ENCODE measurements at places on chromosomes 7 and 10.

DNA sequence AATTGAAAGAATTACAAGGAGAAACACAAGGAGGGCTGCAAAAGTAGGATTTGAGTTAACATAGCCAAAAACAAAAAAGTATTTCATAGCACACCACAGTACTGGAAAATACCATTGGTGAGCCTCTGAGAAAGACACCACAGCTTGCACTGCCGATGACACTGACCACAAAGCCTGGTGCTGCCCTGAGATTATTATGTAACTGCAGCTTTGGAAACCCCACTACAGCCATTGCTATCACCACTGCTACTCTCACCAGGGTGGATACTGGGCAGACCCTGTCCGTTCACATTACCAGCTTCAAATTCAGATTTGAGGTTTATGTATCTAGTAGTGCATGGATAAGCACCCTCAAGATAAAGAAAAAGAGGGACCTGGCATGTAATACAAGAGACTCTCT, 1246.7 kb upstream of the SORCS1 start:
- DNase-seq = no peak

DNA sequence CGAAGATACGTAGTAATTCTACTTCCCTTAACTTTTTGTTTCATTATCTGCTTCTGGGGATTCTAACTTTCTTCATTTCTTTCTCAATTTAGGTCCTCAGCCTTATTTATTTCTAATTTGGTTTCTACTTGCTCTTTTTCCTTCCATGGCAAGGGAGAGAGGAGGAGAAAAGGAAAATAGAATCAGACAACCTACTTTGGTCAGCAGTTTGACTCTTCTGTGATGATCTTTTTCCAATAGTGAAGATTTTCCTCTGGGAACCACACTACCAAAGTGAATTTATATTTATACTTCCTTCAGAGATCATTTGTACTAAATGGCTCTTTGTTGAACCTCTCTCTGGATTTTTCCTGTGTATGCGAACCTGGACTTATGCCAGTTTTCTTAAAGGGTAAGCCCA, 90.2 kb downstream of the TMEM26 start:
- DNase-seq = no peak

GRCh38 chr7:130921391-130922180, 187.6 kb upstream of the KLF14 start:
- DNase-seq = peak; percentile 55

GRCh38 chr10:70458329-70459060, 17.0 kb upstream of the NODAL start:
- DNase-seq = no peak

DNA sequence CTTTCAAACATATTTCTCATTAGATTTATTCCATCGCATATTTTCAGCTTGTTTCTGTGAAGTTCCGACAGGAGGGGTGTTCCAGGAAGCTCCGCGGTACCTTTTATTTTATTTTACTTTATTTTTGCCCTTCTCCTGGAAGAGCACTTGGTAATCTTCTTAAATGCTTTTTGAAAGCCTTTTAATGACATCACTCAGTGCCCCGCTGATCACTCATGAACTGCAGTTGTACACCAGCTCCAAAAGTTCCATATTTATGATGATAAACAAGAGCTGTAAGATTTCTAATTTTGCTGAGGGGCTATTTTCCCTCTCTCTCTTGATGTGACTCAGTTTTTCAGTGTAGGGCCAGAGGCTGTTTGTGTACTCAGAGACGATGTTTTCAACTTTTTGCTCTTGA, 144.4 kb downstream of the KIAA1217 start:
- DNase-seq = no peak

GRCh38 chr10:91410638-91411371, 661 bp downstream of the HECTD2 start:
- DNase-seq = no peak

GRCh38 chr7:5469375-5470166, 45.9 kb upstream of the TNRC18 start:
- no peak for DNase-seq

GRCh38 chr7:102000123-102000522, 182.7 kb downstream of the CUX1 start:
- DNase-seq = no peak

GRCh38 chr7:94338921-94339371, 55.7 kb upstream of the COL1A2 start:
- DNase-seq = no peak

DNA sequence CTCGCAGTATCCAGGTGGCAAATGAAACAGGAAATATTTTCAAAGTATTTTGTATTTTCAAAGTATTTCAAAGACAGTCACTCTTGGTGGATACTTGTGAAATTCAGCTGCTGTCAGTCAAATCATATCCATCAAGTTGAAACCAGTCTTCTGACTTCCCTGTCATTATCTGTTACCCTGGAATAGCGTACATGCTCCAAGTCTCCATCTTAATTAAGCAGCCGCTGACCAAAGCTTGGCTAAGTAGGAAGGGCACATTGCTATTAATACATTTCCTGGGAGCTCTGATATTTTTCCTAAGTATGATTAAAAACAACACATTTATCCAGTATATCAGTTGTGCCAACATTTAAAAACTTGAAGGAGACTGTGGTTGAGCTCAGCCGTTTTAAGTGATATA, 112.2 kb downstream of the ZMYND11 start:
- no peak for DNase-seq

DNA sequence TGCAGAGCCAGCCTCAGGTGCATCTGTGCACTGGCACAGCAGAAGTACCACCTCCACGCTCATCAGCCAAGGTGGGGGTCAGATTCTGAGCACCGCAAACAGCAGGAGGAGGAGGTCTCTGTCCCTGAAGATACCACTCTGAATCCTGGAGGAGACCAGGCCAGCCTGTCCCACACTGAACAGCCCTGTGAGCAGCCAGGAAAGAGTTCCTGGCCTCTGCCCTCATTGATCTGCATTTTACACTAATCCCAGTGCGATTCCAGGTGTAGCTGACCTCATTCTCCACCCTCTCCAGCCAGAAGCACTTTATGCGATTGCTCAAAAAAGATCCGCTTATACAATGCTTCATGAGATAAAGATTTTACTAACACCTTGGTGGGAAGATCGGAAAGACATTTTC, 99.1 kb upstream of the CACUL1 start:
- DNase-seq = no peak

- DNase-seq = no peak
Measured at GRCh38 chr7:137489880-137490279, 146.3 kb upstream of the PTN start.

DNA sequence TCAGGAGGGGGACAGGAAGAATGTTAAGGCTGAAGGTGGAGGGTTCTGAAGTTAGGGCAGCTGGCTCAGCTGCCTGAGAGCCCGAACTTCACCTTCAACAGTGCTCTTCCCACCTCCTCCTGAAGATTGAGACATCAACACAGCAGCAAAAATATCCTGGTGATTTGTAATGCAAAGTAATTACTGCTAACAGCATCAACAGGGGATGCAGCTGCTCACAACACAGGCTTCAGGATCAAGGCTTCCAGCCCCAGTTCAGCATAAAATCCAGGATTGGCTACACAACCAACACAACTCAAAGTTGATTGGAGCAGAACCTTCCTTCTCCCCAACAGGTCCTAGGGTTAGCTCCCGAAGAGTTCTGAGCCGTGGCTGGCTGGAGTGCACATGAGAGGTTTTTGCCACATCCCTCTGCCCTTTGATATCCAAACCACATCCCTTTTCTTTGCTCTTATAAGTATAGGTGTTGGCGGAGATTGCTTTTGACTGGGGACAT, 242.4 kb downstream of the KIAA1217 start:
- no peak for DNase-seq

GRCh38 chr10:119575991-119576390, 20.8 kb downstream of the TIAL1 start:
- no peak for DNase-seq

DNA sequence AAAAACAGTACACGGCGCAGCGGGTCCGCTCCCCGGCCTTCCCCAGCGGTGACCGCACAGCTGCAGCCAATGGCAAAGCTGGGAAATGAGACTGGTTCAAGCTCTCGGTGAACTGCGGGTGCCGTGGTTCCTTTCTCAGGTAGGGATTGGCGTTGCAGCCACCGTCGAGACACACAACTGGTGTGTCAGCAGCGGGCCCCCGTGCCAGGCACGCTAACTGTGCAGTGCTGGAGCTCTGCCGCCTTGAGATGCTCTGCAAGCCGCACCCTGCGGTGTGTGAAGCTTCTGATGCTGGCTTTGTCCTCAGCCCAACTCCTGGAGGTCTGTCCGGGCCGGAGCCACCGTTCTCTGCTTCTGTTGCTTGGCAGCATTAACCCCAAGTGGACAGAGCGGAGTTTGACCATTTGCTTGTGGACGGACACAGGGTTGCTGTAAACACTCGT, 20.6 kb upstream of the NKX6-2 start:
- no peak for DNase-seq

GRCh38 chr10:14645239-14645960, 129.3 kb downstream of the FAM107B start:
- DNase-seq = no peak

DNA sequence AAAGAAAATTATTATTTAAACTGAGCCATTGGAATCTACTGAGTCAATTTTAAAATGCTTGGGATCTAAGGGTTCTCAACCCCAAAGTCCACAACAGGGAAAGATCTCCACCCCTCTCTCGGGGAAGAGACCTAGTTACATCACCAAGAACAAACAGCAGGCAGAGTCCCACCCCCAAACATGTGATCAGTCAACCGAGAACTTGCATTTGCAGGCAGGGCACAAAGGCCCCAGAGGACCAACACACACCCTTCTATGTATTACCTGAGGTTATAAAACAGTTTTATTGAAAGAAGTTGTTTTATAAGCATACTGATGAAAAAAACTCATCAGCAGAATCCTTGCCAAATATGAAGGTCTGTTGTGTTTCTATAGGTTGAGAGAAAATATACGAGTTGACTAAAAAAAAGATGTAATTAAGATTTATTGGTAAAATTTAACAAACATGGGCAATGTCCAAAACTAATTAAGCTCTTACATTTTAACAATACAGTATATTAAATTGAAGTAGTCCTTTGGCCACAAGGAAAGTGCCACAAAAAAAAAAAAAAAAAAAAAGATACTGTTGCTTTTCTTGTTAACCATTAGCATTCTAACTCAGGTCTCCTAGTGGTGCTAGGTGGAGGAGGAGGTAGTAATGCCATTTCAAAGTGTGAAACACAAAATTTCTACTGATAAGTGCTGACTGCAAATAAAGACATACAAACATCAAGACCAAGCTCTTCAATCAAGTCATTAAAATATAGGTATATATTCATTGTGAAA, 975 bp upstream of the USP54 start:
- peak; percentile 45 for DNase-seq

DNA sequence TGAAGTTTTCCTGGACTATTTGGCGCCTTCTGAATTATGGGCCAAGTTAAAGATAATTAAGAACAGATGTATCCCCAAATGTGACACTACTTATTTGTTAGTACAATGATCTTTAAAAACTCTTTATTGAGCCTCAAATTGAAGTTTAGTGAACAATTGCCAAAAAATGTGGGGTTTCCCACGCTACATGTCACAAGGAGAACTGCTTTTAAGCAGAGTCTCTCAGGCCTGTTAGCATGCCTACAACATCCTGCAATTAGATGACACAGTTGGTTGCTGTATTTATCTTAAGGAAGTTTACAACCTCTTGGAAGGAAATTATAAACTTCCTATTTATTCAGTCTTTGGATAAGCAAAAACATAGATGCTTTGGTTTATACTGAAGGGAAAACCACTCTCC, 733.0 kb downstream of the TNS3 start:
- DNase-seq = no peak

DNA sequence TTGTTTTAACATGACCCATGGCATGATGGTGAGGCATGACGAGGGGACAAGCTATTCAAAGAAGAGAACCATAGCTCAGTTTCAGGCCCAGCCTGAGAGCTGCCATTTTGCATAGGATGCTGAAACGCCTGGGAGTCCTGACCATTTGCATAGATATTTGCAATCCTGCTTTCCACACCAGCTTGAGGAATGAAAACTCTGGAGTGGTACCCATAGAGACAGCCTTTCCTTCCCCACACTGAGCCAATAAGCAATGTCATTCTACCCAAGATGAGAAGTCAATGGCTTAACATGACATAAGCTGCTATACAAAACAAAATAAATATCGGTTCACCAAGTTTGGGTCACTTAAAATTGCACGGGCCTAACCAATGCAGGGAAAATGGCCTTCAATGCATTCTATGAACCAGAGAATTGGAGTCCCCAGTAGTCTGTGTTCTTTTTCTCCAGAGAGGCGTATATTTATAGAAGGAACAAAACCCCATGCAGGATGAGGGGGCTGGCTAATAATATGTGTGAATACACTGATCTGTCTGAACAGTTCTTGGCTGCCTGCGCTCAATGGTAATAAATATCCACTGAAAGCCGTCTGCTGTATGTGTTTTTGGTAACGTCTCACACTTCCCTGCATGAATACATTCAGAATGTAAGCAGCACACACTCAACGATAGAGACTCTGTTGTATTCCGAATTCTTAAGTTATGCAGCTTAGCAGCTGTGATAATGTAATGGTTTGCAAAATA, 329.3 kb downstream of the FRMD4A start:
- no peak for DNase-seq

DNA sequence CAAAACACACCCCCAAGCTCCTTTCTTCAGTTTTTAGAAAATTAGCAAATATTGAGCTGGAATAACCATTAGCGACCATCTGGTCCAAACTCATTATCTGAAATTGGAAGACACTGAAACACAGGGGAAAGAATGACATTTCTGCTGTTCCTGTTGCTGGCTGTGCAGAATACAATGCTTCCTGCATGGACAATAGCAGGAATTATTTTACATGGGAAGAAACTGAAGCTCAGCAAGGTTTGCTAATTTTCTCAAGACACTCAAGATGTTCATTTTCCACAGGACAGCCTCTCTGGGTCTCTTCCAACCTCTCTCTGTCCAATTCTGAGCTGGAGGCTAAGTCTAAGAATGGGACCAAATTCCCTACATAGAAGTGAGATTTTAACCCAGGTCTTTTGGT, 81.9 kb upstream of the TNS3 start:
- no peak for DNase-seq

- no peak for DNase-seq
Measured at GRCh38 chr7:99614495-99614894, 2.3 kb upstream of the ZSCAN25 start.

- no peak for DNase-seq
Measured at GRCh38 chr7:64990936-64991335, at the start of gene ZNF117. ZNF117 (minus strand) TSS chr7:64991036.

DNA sequence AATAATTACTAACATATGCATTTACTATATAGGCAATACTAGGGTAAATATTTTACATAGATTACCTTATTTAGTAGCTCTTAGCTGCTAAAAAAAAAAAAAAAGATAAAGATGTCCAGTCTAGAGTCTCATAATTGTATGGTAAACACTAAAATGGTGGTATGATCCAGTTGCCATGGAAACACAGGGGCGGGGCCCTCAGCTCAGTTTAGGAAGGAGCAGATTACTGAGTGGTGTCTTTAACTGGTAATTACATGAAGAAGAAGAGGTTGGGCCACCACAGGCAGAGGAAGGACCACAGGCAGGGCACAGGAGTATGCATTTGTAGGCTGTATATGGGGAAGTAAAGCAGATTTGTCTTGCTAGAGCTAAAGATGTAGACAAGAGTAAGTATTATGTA, 43.7 kb downstream of the ITGB8 start:
- no peak for DNase-seq

- no peak for DNase-seq
Measured at GRCh38 chr10:69242040-69242851, 22.1 kb downstream of the HKDC1 start.
